IMR-90 (cell line): ENCODE measurements at places on chromosomes 2 and 18. TPM values are rescaled to one million over a fixed set of nuclear protein-coding genes. Genes with fewer than 3 reads are reported as not detected.

DNA sequence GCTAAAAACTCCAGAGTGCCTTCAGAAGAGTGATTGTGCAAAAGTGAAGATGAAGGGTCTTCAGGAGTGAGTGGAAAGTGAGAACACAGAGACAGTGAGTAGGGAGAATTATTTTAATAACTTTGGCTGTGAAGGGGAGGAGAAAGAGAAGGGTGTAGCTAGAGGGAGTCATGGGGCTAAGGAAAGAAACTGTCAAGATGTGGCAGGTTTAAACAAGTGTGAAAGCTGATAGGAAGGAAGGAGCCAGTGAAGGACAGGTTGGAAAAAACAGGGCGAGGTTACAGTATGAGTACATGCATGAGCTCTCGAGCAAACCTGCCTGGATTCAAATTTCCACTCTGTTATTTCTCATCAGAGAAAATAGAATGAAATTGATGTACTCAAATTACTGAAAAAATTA lies 17.8 kb downstream of the IL1F10 start:
- H3K27me3 ChIP-seq: peaks cover 12% of the 10 kb centered on the region
- no peaks in the 10 kb centered on the region for H3K36me3 ChIP-seq
- H3K4me3 ChIP-seq: no peak overlapping the region
- no peaks in the 10 kb centered on the region for H3K4me1 ChIP-seq
- H3K27ac ChIP-seq: no peak overlapping the region
- DNase-seq: no peak

FZD7 gene
- total RNA-seq: 62.4 and 81.1 TPM in 2 replicates

PRSS56 gene
- total RNA-seq: not detected in 2 replicates

DNA sequence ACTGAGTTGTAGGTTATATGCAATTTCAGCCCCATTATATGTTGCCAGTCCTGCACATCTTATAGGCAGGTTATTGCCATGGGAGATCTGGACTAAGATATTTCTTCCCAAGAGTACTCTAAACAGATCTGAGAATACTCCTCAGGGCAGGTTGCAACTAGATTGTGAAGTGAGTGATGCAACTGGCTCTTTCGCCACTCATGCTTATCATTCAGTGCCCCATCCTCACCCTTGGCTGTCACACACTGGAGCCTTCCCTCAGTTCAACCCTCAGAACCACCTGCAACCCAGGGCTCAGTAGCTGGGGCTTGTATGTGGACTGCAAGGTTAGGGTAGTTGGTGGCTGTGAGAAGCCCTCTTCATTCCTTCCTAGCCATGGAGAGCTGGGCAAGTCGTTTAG lies 14.1 kb downstream of the MERTK start:
- H3K27me3 ChIP-seq: peaks cover 13% of the 10 kb centered on the region
- H3K36me3 ChIP-seq: no peaks in the 10 kb centered on the region
- no peak overlapping the region for H3K27ac ChIP-seq
- H3K4me3 ChIP-seq: no peak overlapping the region
- H3K4me1 ChIP-seq: no peaks in the 10 kb centered on the region; the same call in 1 of the 2 replicates

DNA sequence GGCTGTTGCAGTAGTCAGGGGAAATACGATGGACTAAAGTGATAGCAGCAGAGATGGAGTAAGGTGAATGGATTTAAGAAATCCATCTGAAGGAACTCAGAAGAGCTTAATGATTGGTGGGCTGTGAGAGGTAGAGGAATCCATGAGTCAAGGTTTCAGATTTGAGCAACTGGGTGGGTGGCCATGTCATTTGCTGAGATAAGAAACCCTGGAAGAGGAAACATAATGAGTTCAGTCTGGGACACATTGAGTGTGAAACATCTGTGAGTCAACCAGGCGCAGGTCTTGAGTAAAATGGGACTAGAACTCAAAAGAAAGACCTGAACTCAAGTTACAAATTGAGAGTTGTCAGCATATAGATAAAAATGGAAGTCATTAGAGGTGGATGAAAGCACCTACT lies 19.7 kb upstream of the ASNSD1 start:
- peak; percentile 66 for DNase-seq
- no peaks in the 10 kb centered on the region for H3K4me1 ChIP-seq
- H3K36me3 ChIP-seq: no peaks in the 10 kb centered on the region

GRCh38 chr18:8701546-8702118 lies 3.7 kb upstream of the MTCL1 start:
- no peaks in the 10 kb centered on the region for H3K27me3 ChIP-seq
- H3K4me3 ChIP-seq: no peak overlapping the region
- H3K36me3 ChIP-seq: no peaks in the 10 kb centered on the region
- DNase-seq: peak; percentile 91
- H3K27ac ChIP-seq: peak overlapping the region; percentile 71
- H3K4me1 ChIP-seq: peaks cover 16% of the 10 kb centered on the region

DNA sequence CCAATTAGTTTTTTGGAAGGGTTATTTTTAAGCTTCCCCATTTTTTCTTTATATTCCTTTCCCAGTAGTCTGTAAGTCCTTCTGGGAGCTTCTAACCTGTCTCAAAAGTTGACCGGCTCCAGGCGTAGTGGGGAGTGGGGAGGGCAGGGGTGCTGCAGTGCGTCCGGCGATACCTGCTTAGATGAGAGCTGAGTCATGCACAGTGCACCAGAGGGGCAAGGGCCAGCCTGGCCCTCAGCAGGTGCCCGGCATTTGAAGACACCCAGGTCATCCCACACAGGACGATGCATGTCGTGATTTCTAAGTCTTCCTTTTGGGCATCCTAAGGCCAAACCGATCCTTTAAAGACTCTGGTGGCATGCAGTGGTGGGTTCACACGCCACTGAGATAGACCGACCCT lies 73.4 kb downstream of the TPO start:
- DNase-seq: no peak
- no peak overlapping the region for H3K27ac ChIP-seq
- no peaks in the 10 kb centered on the region for H3K36me3 ChIP-seq

- no peaks in the 10 kb centered on the region for H3K27me3 ChIP-seq
- DNase-seq: peak; percentile 59
- no peak overlapping the region for H3K4me3 ChIP-seq
Observed at GRCh38 chr2:140975237-140975636, 1155.6 kb downstream of the LRP1B start.

CFAP65 gene
- not detected in 2 replicates for total RNA-seq
